ENCODE measurements at places on chromosomes 1 and 21.

GRCh38 chr1:4318720-4319119 lies 335.7 kb upstream of the AJAP1 start:
- DNase-seq = no peak

DNA sequence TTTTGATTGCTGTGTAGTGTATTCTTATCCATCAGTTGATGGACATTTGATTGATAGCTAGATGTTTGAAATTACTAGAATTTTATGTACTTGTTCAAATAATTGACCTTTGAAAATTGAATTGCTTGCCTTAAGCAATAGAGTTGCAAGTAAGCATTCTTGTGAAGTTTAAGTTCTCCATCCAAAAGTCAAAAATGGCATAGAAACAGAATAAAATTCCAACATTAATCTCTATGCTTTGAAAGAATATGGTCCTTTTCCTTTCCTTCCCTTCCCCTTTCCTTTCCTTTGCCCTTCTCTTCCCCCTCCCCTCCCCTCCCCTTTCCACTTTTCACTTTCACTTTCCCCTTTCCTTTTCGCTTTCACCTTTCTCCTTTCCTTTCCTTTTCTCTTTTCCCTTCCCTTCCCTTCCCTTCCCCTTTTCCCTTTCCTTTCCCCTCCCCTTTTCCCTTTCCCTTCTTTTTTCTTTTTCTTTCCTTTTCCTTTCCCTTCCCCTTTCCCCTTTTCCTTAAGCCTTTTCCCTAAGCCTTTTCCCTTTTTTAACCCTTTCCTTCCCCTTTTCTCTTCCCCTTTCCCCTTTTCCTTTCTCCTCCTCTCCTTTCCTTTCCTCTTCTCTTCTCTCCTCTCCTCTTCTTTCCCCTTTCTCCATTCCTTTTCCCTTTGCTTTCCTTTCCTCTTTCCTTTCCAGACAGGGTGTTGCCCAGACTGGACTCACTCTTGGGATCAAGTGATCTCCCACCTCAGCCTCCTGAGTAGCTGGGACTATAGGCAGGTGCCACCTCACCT lies 67.4 kb downstream of the SASS6 start:
- DNase-seq = no peak

DNA sequence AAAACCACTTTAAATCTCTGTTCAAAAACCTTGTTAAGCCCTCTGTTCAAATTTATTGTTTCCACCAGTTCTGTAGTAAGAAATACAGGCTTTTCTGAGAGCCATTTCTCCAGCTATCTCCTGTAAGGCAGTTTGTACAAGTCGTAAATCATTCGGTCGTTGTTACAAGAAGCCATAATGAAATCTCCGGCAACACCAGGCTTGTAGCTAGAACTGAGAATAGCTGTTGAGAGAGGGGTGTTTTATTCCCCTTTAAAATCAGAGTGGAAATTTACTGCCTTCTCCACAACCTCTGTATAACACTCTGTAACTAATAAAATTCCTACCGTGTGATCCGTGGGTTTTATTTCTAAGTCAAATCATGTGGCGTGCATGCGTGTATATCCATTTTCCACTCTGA lies 335.8 kb upstream of the KAZN start:
- no peak for DNase-seq

- peak; percentile 27 for DNase-seq
Observed at GRCh38 chr1:161238039-161238473, at the start of gene NR1I3. TSS of gene NR1I3 (minus strand) at chr1:161238203. CDS start at chr1:161236565, 1,638 bp downstream.

DNA sequence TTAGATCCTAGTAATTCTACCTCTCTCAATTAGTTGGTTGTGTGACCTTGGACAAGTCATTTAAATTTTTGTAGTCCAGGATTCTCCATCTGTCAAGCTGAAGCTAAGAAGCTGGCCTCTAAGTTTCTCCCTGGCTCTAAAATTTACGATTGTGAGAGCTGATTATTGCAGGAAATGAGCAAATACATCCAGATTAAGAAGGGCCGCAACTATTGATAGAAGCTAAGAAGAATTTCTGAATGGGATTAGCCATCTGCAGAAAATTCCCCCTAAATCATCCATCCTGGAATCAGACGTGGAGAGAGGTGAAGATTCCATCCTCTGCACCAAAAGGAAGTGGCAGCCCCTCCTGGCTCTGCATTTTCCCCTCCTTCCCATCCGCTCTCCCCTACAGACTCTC lies 55.0 kb downstream of the HIVEP3 start:
- DNase-seq = no peak

- DNase-seq = no peak
Observed at GRCh38 chr21:39084979-39085729, 98.1 kb downstream of the PSMG1 start.

Data from A172 (cell line).